H7 (cell line): ENCODE measurements at places on chromosomes 12 and 14. TPM values are rescaled to one million over a fixed set of nuclear protein-coding genes. Genes with fewer than 3 reads are reported as not detected.
A peak's percentile ranks its signal among the peaks of the same experiment; 100 is the strongest.

DNA sequence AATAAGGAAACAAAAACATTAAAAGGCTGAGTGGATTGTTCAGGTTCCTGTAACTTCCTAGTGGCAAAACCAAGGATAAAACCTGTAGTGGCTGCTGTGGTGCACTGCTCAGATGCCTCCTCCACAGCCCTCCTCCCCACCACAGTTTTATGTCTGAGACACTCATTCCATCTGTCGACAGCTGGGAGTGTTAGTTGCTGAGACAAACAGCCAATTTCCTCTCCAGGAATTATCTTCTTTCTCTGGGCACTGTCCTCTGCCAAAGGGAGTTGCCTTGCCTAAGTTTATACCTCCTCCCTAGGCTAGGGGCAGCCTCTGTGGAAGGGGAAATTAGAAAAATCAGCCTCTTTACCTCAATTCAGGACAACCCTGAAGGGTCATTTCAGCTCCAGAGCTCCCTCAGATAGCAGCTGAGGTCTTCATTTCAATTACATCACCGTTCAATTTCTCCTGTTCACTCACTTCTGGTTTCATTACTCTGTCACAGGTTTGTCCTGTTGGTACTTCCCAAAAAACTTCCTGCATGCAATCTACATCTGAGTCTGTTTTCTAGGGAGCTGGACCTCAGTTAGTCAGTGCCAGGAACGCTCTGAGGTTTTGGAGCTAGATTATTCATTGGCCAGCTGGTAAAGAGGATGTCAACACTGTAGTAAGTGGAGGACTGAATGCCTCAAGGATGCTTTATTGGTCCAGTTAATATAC is 74.9 kb upstream of the ATP2B1 start:
- DNase-seq = no peak

- peak; percentile 67 for DNase-seq
Observed at GRCh38 chr12:48002414-48002730, 1.9 kb downstream of the COL2A1 start.

DNA sequence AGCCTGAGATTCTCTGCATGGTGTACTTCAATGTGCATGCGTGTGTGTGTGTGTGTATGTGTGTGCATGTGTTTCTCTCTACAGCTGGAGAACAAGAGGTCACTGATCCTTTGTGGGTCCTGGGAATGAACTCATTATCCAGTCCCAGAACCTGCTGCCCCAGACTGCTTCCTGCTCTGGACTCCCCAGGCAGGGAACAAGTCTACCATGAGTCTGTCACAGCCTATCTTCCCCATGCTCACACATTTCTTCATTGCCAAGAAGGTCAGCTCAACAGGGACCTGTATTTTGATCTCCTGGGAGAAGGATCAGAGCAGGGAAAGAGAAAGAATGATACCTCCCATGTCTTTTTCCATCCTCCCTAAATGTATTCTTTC is 2.9 kb upstream of the AGAP2 start:
- no peak for DNase-seq

The IFI27L1 gene
- total RNA-seq = 14.3 and 16.4 TPM in 2 replicates

The INSM2 gene
- not detected in 2 replicates for total RNA-seq

- peak; percentile 65 for DNase-seq
Observed at GRCh38 chr14:99853206-99853605, 60.0 kb downstream of the EML1 start.

DNA sequence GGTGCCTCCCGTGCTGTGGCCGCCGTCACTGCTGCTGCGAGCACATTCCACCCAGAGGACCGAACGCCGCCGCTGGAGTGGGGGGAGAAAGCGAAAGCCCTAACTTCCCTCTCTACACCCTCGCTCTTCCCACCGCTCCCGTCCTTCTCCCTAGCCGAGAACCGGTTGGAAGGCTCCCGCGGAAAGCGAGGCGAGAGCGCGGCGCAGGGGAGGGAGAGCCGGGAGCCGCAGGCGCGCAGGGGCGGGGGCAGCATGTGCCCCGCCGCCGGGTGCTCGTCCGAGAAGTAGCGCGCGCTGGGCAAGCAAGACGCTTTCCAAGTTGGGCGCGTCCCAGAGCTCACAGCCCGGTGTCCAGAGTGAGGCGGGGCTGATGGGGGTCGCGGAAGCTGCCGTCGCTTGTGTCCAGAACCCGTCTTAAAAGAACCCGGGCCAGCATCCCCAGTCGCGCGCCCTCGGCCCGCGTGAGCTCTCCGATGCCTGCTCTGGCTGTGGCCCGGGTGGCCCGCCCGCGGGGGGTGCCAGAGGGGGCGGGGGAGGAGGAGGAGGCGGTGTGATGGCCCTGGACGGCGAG is at the start of gene TRHDE:
Gene TRHDE, plus strand, starts transcription at position 280 of the 571 bp plus-strand sequence. Its CDS starts 274 bp downstream, at position 554.
- DNase-seq = peak; percentile 84

DNA sequence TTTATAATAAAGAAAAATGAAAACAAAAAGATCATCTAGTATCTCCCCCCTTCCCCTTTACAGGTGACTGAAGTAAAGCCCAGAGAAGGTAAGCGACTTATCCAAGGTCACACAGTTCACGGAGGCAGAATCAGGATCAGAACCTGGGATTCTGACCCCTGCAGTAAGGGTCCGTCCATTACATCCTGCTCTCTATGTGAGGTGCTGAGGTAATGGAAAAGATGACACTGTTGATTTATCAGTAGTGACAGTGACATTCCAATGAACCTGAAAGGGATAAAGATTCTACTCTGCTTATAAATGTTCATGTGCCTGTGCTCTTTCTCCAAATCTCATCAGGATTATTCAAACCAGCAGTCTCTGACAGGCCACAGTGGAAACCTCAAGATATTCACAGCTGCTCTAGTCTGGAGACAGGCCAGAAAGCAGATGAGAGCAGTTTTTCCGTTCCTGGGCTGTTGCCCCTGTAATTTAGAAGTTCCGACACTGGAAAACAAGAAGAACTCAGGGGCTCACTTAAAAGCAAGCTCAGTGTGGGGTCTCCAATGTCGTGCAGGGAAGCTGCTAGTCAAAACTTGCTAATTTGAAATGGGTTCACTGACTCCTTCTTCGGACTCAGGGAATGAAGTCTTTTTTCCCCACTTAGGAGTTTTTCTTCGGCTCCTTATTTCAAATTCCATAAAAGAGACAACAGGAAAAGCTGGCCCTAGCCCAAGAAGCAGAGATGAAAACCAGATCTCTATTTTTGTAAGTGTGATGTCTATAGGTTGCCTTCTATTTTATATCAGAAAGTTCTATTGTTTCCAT is 131.8 kb upstream of the EEA1 start:
- peak; percentile 25 for DNase-seq

DNA sequence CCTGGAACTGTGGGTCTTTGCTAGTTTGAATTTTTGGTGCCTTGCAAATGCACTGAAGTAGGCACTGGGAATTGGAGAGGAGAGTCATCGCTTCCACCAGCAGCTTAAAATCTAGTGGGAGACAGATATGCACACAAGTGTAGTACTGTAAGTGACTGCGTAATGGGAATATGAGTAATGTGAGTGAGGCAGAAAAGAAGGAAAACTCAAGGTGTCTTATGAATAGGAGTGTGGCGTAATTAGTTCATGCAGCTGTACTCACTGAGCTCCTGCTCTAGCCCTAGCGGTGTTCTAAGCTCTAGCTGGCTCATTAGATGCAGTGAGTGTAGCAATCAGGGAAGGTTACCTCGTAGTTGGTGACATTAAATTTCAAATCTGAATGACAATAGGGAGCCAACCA is 2.8 kb downstream of the TCP11L2 start:
- no peak for DNase-seq

- DNase-seq = no peak
Observed at GRCh38 chr12:49292729-49293055, 2.3 kb upstream of the PRPH start.

- DNase-seq = no peak
Observed at GRCh38 chr14:22213120-22213519, 375.9 kb downstream of the DAD1 start.

- DNase-seq = no peak
Observed at GRCh38 chr14:34199585-34199984, 248.7 kb upstream of the EGLN3 start.

The A2M gene
- total RNA-seq = 0.37 TPM in 1 of 2 replicates, not detected in the other

The GPR162 gene
- 5.4 and 7.0 TPM in 2 replicates for total RNA-seq

The SYNDIG1L gene
- total RNA-seq = 0.48 and 0.76 TPM in 2 replicates

DNA sequence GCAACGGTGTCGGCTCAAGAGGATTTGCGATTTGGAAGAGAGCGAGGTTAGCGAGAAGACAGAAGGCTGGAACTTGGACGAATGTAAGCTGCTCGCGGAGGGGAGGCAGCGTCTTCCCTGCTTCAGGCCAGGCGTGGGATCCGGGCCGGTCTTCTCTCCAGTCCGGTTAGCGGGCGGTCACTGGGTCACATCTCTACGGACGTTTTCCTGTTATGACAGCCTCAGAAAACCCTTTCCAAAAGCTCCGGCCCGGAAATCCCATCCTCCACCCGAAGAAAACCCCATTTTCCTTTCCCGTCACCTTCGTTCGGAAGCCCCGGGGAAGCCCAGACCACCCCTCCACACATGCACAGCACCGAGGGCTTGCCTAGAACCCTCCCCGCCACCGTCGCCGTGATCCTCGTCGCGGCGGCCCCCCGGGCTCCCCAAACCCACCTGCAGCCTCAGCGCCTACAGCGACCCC is 268 bp downstream of the NDUFB1 start:
- DNase-seq = no peak

The STAB2 gene
- not detected in 2 replicates for total RNA-seq

- peak; percentile 75 for DNase-seq
Observed at GRCh38 chr12:30169839-30170591, 386.3 kb upstream of the TMTC1 start.

The SMAGP gene
- total RNA-seq = 10.1 and 11.9 TPM in 2 replicates

The BEST3 gene
- total RNA-seq = not detected in 2 replicates

DNA sequence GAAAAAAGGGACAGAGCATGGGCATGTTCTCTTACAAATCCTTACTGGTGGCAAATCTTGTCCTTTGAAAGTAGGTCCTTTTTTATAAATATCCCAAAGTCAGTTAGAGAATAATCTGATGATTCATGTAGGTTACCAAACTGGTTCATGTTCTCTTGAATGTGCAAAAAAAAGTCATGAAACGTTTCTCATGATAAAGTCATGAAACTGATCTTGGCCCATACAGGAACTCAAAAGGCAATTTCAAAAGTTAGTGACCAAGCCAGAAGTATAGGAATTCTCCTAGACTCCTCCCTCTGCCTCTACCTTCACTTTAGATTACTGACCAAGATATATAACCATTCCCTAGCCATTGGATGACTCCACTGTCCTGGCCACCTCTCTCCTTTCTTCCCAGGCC is 27.3 kb upstream of the SPTSSA start:
- no peak for DNase-seq

- no peak for DNase-seq
Observed at GRCh38 chr14:80427101-80427500, 215.8 kb upstream of the DIO2 start.

The CEBPE gene
- total RNA-seq = 0.44 TPM in 1 of 2 replicates, not detected in the other

The IFNG-AS1 gene
- total RNA-seq = not detected in 2 replicates

GRCh38 chr12:9039397-9039977 is 50.1 kb downstream of the KLRG1 start:
- DNase-seq = peak; percentile 62

- no peak for DNase-seq
Observed at GRCh38 chr14:95526483-95527386, 8.1 kb upstream of the GLRX5 start.
